ENCODE measurements at places on chromosomes 5 and 9.

- DNase-seq: no peak
These were observed 27.9 kb upstream of the GLDC start for GRCh38 chr9:6673326-6674025.

DNA sequence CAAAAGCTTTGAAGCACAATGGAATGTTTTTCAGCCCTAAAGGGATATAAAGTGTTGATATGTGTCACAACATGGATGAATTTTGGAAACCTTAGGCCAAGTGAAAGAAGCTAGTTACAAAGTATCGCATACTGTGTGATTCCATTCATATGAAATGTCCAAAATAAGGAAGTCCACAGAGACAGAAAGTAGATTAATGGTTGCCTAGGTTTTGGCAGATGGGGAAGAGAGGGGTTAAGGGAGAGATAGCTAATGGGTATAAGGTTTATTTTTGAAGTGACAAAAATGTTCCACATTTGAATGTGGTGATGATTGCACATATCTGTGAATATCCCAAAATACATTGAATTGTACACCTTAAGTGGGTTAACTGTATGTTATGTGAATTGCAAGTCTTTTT, 57.5 kb upstream of the MCCC2 start:
- no peak for DNase-seq

- DNase-seq: no peak
These were observed 8.2 kb downstream of the SQSTM1 start for GRCh38 chr5:179828756-179829421.

DNA sequence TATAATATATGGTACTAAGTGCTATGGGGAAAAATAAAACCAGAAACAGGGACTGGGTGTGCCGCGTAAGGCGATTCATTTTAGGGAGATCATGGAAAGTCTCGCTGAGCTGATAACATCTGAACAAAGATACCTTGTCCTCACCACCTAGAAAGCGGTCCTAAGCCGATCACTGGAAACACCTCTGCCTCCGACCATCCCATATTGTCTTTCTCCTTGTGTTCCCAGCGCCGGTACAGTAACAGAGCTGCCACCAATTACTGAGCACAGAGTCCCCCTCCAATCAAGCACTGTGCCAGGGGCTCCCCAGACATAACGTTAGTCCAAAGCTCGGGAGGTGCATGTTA, 704 bp downstream of the CCDC112 start:
- no peak for DNase-seq

DNA sequence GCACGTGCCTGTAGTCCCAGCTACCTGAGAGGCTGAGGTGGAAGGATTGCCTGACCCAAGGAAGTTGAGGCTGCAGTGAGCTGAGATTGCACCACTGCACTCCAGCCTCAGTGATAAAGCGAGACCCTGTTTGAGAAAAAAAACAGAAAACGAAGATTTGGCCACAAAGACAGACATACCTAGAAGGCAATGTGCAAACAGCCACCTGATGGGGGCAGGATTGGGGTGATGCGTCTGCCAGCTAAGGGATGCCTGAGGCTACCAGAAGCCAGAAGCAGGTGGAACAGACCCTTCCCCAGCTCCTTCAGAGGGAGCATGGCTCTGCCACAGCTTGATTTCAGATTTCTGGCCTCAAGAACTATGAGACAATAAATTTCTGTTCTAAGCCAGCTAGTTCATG, 2.9 kb downstream of the HIGD2A start:
- DNase-seq: no peak

GRCh38 chr9:92771309-92771708, 6.7 kb upstream of the BICD2 start:
- no peak for DNase-seq

DNA sequence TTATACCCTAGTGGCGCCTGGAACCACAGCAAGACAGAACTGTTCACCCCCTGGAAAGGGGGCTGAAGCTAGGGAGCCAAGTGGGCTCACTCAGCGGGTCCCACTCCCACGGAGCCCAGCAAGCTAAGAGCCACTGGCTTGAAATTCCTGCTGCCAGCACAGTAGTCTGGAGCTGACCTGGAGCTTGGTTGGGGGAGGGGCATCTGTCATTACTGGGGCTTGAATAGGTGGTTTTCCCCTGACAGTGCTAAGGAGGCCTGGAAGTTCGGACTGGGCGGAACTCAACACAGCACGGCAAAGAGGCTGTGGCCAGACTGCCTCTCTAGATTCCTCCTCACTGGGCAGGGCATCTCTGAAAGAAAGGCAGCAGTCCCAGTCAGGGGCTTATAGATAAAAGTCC, 19.5 kb downstream of the BTNL3 start:
- no peak for DNase-seq

DNA sequence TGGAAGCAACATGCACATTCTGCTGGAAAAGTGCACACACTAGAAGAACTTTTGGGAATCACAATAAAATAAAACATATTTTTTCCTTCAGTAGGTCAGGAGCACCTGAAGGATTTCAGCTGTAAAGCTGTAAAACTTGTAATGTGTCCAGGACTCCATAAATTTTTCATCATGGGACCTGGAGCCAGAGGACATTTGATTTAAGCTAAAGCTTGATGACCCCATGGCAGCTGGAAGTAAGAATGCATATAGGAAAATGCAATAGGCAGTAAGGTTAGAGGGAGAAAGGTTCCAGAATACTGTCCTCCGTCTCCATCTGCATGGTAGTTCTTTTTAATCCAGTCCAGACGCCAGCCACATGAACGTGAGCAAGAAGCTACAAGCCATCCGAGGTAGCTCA, 166.0 kb downstream of the ADAMTSL1 start:
- no peak for DNase-seq

- DNase-seq: no peak
These were observed 186.2 kb upstream of the OTULINL start for GRCh38 chr5:14395411-14395810.

DNA sequence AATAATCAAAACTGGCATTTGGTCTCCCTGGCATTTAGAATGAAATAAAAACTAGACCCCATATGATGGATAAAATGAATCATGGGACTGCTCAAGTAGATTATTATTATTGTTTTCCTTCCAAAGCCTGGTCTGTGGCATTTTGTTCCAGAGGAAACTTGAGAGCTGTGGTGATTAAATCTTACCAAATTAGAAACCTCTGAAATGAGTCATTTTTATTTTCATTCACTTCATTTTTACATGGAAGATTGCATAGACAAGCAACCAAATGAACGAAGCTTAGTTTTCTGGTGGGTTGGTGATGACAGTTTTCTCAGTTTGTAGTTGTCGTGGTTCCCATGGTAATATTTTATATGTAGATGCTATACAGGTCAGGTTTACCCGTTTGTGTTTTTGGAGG, 23.4 kb downstream of the PAM start:
- no peak for DNase-seq

All from iPS-NIHi11 (cell line).